ENCODE measurements at places on chromosomes 16 and 17. TPM values are rescaled to one million over a fixed set of nuclear protein-coding genes. Genes with fewer than 3 reads are reported as not detected.

The KCNH6 gene
- not detected for total RNA-seq

The PYDC1 gene
- total RNA-seq = not detected

The KRT36 gene
- not detected for total RNA-seq

The KRTAP2-2 gene
- total RNA-seq = not detected

The HOXB2 gene
- total RNA-seq = 18.3 TPM

GRCh38 chr17:62750631-62751051 is 57.5 kb downstream of the MARCHF10 start:
- H3K27ac ChIP-seq = no peak overlapping the region
- H3K4me1 ChIP-seq = no peaks in the 10 kb centered on the region
- no peaks in the 10 kb centered on the region for H3K27me3 ChIP-seq
- no peaks in the 10 kb centered on the region for H3K36me3 ChIP-seq

DNA sequence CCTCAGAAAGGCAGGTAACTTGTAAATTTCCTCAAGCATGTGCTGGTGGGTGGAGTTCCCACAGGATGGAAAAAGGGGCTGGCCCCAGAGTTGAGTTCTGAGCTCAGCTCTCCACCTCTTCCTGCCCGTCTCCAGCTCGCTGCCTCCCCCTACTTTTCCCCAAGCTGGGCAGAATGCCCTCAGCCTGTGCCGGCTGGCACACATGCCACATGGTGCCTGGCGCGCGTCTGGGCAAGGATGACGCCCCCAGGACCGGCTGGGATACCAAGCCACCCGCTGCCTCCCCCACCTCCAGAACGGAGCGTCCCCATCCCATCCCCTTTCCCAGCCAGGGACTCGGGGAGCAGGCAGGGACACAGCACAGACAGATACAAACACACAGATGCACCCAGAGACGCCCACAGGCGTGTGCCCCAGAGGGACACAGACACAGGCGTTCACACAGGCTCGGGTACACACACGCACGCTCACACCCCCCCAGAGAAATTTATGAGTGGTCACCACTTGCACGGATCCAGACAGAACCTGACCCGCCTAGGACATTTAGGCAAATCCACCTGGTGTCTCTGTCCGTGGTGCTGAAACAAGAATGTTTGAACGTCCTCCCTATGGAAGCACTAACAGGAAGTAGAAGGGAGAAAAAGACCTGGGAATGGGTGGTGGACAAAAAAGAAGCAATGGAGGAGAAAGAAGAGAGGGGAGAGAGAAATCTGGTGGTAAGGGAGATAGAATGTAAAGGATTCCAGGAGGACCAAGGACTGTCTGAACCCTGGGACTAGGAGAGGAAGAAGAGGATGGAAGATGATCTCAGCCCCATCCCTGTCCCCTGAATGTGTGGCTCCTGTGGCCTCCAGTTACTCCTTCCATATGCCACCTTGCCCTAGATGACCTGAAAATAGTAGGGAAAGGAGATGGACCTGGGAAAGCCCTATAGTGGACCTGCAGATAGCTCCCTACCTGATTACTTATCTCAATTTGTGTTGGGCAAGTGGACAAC is 15.5 kb downstream of the NEUROD2 start:
- no peaks in the 10 kb centered on the region for H3K4me1 ChIP-seq
- H3K4me3 ChIP-seq = no peak overlapping the region
- H3K27ac ChIP-seq = no peak overlapping the region
- no peaks in the 10 kb centered on the region for H3K36me3 ChIP-seq

DNA sequence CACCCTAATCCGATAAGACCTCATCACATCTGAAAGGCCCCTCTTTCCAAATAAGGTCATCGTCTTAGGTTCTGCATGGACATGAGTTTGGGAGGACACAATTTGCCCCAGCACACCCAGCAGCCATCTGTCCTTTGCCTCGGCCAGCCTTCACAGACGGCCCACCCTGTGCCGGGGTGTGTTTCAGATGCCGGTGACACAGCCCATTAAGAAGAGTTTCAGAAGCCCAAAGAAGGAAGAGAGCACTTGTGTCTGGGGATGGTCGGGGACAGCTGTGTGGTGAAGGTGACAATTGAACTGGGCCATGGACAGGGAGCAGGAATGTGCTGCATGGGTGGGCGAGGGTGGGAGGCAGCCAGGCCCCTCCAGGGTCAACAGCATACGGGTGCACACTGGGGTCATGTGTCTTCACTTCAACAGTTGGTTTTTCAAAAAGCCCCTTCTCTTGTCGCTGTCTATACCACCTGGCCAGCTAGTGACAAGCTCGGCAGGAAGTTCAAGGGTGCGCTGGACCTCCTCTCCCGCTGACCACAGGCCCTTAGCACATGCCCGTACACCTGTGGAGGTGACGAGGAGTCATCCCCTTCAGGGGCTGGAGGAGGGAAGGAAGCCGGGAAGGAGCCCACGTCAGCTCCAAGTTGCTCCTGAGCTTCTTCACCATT is 183.1 kb downstream of the C16orf95 start:
- H3K4me3 ChIP-seq = no peak overlapping the region
- no peaks in the 10 kb centered on the region for H3K4me1 ChIP-seq
- H3K27ac ChIP-seq = no peak overlapping the region
- no peaks in the 10 kb centered on the region for H3K36me3 ChIP-seq

- H3K36me3 ChIP-seq = peaks cover 15% of the 10 kb centered on the region
- no peak overlapping the region for H3K27ac ChIP-seq
- DNase-seq = peak; percentile 80
- no peaks in the 10 kb centered on the region for H3K27me3 ChIP-seq
- peaks cover 6% of the 10 kb centered on the region for H3K4me1 ChIP-seq
Observed at GRCh38 chr17:82781894-82782274, 30.0 kb downstream of the TBCD start.

GRCh38 chr16:65600629-65601028 is 478.8 kb upstream of the CDH11 start:
- no peak overlapping the region for H3K4me3 ChIP-seq
- H3K27ac ChIP-seq = no peak overlapping the region
- H3K36me3 ChIP-seq = no peaks in the 10 kb centered on the region
- no peaks in the 10 kb centered on the region for H3K27me3 ChIP-seq
- no peak for DNase-seq
- H3K4me1 ChIP-seq = no peaks in the 10 kb centered on the region

DNA sequence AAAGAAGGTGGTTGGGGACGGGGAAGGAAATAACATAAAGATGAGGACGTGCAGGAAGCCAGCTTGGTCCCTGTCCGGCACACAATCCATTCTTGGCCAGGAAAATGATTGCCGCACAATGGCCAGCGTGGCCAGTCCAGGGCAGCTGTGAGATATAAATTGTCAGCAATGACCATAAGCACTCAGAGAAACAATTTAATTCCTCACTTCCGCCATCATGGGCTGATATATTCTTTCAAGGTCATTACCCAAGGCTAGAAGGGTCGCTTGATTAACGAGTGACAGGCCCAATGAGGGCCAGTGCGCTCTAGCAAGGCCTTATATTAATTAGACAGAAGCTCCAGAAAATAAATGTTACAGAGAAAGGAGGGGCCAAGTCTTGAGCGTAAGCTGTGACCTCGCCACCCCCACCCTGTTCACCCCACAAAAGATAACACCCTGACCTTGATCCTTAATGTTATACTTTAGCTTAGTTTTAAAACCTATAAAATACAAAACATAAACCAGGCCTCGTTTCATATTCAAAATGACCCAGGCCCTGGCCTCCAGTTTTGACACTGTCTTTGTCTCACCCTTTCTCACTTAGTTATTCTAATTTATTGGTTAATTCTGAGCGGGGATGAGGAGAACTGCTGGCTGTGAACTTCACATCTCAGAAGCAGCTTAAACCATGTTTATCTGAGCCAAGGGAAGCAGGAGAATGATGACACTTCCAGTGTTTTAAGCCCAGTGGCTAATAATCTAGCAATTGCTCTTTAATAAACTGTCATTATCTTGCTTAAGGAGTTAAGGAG is 478.3 kb upstream of the ZFHX3 start:
- no peaks in the 10 kb centered on the region for H3K4me1 ChIP-seq
- DNase-seq = no peak
- H3K36me3 ChIP-seq = no peaks in the 10 kb centered on the region
- no peak overlapping the region for H3K4me3 ChIP-seq
- H3K27ac ChIP-seq = no peak overlapping the region

DNA sequence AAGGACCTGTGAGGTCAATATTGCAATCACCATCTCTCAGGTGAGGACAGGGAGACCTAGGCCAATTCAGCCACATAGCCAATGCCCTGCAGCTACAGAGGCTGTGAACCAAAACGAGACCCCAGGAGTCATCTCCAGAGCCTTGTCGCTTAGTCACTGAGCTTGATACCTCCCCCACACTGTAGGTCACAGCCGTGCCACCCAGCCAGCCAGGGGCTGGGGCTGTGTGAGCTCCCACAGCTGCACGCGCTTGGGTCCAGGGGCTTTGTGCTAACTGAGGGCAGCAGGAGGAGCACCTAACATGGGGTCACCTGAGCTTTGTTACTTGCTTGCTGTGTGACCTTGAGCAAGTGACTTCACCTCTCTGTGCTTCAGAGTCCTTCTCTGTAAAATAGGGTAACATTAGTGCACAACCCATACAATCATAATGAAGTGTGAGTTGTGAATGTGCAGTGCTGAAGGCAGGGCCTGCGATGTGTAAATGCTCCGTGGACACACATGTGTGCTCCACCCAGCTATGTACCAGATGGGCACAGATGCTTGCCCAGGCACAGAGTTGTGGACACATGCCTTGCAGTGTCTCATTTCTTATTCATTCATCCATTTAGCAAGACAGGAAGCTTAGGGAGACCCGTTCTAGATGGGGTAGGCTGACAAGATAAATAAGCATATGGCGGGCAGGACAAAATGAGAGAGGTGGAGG is 25.9 kb downstream of the SBK1 start:
- no peaks in the 10 kb centered on the region for H3K27me3 ChIP-seq
- H3K4me3 ChIP-seq = no peak overlapping the region
- no peak for DNase-seq
- H3K27ac ChIP-seq = no peak overlapping the region
- H3K4me1 ChIP-seq = peaks cover 35% of the 10 kb centered on the region

- no peak overlapping the region for H3K4me3 ChIP-seq
- H3K27me3 ChIP-seq = no peaks in the 10 kb centered on the region
Observed at GRCh38 chr16:68452176-68452575, 3.9 kb upstream of the SMPD3 start.

GRCh38 chr17:81130385-81131361 is 34.6 kb upstream of the PVALEF start:
- DNase-seq = no peak
- H3K27ac ChIP-seq = no peak overlapping the region
- H3K4me1 ChIP-seq = no peaks in the 10 kb centered on the region
- H3K4me3 ChIP-seq = no peak overlapping the region

DNA sequence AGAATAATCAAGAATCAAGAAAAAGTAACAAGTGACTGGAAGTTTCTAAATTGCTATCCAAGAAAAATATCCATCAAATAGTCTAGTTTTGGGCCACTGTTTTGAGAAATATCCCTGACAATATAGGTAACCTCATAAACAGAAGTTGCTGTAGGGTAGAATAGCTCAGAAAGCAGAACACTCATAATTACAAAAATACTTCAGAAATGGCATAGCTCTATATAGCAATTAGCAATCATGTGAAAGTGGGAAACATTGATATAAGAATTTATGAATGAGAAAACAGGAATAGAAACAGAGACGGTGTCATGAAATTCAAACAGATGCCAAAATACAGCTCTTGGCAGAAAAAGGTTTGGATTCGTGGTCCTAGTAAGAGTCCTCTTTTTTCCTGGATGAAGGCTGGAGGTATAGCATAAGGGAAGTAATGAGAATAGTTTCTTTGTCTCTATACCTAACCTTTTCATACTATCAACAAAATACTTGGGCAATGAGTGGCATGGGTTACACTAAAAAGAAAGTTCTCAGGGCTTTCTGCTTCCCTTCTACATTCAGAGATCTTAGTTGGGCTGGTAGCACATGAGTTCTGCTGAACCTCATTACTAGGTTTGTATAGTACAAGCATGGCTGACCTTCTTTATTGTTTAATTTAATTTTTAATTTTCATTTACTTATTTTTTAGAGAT is 33.5 kb downstream of the SPAG9 start:
- no peaks in the 10 kb centered on the region for H3K4me1 ChIP-seq
- no peak overlapping the region for H3K27ac ChIP-seq
- H3K27me3 ChIP-seq = no peaks in the 10 kb centered on the region
- H3K36me3 ChIP-seq = no peaks in the 10 kb centered on the region
- H3K4me3 ChIP-seq = no peak overlapping the region

DNA sequence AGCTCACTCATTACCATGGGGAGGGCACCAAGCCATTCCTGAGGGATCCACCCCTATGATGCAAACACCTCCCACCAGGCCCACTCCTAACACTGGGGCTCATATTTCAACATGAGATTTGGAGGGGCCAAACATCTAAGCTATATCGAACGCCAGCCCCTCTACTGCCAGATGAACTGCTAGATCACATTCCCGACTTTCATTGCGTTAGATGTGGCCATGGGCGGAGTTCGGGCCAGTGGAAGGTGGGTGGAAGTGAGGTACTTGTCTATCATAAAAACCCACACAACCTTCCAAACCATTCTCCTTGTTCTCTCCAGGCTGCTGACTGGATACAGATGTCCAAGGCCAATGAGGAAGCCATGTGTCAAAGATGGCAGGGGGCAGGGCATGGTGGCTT is 27.0 kb upstream of the ANKRD40CL start:
- H3K27ac ChIP-seq = no peak overlapping the region
- H3K27me3 ChIP-seq = no peaks in the 10 kb centered on the region
- no peak overlapping the region for H3K4me3 ChIP-seq

DNA sequence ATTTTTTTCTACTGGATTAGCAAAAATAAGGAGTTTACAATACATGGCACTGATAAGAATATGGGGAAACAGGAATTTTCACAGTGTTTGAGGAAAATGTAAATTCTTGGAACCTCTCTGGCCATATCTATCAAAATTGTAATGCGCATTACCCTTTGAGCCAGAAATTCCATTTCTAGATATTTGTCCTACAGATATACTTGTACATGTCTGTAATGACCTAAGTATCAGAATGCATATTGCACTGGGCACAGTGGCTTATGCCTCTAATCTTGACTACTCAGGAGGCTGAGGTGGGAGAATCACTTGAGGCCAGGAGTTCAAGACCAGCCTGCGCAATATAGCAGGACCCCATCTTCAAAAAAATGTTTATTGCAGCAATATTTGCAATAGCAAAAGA is 25.8 kb upstream of the HAS3 start:
- H3K4me3 ChIP-seq = no peak overlapping the region
- no peak overlapping the region for H3K27ac ChIP-seq
- no peaks in the 10 kb centered on the region for H3K27me3 ChIP-seq

GRCh38 chr17:30352240-30352814 is 18.5 kb upstream of the TMIGD1 start:
- no peaks in the 10 kb centered on the region for H3K27me3 ChIP-seq
- no peaks in the 10 kb centered on the region for H3K4me1 ChIP-seq
